Fibroblast of skin of back (primary cell): ENCODE measurements at places on chromosomes 5 and 9.

GRCh38 chr5:110053205-110053604 is 363.5 kb downstream of the MAN2A1 start:
- DNase-seq, result no peak

DNA sequence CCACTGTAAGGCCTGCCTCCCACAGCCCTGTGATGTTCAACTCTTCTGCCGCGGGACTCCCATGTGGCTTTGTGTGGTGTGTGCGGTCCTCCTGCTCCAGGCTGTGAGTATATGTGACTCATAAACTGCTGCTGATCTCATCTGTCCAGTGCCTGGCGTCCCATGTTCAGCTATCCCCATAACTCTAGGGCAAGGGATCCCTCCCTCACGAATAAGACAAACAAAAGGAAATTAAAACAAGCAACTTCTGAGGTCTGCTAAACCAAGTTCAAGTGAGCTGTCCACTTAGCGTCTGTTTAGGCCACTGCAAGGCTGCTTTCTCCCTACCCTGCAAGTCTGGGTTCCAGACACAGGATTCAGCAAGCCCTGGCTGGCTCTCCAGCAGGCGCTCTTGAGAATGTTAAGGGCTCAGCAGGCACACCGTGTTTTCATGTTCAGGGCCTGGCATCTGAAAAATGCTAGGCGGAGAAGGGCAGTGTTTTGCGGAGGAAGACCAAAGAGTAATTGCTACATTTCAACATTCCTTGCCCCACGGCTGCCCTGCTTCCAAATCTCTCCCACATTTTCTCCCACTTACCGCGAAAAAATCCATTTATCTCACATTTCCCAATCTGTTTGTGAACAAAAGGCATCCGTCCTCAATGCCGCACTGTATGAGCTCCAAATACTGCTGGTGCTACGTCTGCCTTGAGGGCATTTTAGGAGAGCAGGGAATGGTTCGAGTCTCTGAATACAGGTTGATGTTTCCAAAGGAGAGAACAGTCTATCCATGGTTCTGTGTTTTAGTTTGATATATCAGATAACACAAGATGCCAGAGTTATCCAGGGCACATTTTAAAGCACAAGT is 280.2 kb downstream of the SEMA5A start:
- DNase-seq, result peak; percentile 98

GRCh38 chr5:174223355-174223754 is 177.8 kb downstream of the NSG2 start:
- DNase-seq, result no peak

DNA sequence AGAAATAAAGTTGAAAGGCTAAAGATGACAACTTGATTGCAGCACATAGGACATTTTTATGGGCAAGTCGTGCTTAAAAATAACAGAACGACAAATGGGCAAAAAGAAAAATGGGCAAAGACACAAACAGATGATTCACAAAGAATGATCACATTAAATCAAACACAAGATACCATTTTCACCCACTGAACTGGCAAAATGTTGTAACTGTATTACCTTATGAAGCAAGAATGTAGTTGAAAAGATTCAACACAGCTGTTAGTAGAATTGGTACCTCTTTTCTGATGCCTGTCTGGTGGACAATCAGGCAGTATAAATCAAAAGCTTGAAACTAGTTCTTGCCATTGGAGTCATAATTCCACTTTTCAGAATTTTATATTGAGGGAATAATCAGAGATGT is 81.0 kb upstream of the PALM2AKAP2 start:
- DNase-seq, result no peak

GRCh38 chr5:36396640-36397039 is 94.9 kb upstream of the RANBP3L start:
- peak; percentile 24 for DNase-seq

DNA sequence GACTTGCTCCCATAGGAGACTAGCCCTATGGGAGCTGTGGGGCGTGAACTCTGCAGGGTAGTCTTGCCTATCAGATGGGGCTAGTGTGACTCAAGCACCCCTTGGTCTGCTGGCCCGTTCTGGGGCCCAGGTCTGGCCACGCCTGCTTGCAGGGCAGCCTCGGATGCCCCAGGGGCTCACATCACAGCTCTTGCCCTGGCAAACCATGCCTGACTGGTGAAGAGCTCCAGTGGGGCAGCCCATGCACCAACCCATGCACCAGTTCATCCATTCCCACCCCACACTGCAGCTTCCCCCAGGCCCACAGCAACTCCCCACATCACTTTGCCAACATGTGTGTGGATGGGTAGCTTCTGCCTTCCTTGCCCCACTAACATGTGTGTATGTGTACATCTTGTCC is 93.9 kb upstream of the PRLR start:
- DNase-seq, result no peak

DNA sequence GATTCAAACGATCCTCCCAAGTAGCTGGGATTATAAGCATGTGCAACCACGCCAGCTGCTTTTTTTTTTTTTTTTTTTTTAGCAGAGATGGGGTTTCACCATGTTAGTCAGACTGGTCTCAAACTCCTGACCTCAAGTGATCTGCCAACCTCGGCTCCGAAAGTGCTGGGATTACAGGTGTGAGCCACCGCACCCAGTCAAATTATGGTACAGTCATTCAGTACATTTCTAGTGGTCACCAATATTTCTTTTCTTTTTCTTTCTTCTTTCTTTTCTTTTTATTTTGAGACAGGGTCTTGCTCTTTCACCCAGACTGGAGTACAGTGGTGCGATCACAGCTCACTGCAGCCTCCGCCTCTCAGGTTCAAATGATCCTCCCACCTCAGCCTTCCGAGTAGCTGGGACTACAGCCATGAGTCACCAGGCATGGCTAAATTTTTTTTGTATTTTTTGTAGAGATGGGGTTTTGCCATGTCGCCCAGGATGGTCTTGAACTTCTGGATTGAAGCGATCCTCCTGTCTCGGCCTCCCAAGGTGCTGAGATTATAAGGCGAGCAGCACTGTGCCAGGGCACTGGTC is 25.4 kb upstream of the DCP2 start:
- no peak for DNase-seq

DNA sequence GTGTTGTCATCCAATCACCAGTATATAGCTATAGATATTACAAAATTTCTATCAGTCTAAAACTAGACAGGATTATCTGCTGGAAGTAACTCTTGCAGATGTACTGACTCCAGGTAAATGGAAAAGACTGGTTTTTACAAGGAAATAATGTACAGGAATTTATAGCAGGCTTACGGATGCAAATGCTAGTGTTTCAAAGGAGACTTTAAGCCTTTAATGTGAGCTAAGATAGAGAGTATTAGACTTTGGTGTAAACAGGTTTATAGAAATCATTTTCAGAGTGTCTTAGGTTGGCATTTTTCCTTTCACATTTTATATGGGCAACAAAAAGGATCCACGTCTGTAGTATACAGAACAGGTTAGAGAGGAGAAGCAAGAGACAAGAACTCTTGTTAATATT is 16.1 kb downstream of the ZNF608 start:
- no peak for DNase-seq

DNA sequence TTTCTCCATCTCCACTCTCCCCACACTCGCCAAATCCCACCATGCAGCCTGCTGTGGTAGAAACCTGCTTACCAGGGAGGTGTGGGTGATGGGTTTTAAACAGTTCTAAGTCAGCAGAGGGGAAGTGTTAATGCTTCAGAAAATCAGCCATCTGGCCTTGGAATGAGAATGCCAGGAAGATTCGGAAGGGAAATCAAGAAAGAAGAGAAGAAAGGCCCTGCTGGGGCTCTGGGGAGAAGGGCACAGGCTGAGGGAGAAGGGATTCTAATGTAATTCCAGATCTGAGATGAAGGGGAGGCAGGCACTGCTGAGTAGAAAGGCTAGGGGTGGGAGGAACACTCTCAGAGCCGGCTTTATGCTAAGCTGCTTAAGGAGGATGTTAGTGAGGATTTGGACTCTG is 434.7 kb upstream of the DMAC1 start:
- no peak for DNase-seq

DNA sequence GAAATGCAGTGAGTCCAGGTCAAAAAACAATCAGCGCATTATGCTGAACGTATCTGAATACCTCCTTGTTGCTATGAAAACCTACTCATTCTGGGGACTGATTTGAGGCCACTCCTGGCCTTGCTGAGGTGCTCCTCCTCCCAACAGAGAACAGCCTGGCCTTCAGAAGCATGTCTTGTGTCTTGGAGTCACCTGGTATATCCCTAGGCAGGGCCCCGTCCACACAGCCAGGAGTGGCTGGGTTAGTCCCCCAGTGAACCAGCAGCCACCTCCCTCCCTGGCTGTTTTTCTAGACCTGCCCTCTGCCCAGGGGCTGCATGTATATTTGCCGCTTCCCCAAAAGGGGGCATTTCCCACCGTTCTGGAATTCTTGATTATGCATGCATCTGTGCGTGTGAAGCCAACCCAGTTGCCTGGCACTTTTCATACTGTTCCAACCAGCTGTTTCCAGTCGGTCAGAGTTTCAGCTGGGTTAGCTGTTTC is 99.2 kb upstream of the SPATA31C2 start:
- no peak for DNase-seq

DNA sequence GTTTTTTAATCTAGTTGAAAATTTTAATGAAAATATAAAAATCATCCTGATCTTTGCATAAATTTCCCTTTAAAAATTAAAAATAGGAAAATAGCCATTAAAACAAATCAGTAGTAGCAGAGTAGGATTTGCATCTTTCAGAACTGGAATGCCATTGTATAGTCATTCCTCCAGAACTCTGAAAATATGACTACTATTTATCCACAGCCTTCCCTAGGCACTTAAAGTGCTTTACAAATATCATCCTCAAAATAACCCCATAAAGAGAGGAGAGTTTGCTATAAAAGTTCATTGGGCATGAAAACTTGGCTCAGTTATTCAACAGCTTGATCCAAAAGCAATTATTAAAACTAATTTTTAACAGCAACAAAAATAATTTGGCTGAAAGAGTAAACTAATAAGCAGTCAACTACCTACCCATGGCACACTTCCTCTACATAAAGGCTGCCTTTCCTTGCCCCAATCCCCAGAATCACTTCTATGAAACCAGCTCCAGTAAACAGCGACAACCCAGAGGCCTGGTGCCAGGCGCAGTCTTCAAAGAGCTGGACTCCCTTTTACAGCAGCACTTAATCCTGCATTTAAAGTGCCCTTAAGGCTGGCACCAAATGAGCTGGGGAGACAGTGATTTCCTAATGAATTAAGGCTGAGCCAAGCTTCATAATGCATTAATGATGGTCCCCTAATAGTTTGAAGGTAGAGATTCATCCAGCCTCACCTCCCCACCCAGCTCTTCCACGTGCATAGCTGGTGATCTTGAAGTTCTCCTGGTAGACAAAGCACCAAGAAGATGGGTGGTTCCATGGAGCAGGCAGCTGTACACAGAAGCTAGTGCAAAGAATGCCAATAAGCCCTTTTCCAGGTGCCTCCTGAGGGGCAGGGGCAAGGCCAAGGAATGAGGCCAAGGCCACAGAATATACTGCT is 36.1 kb downstream of the LHFPL2 start:
- no peak for DNase-seq

- DNase-seq, result peak; percentile 76
Observed at GRCh38 chr9:72586388-72587130, 65.2 kb downstream of the TMC1 start.

GRCh38 chr9:19140259-19140658 is 13.0 kb upstream of the PLIN2 start:
- DNase-seq, result no peak

DNA sequence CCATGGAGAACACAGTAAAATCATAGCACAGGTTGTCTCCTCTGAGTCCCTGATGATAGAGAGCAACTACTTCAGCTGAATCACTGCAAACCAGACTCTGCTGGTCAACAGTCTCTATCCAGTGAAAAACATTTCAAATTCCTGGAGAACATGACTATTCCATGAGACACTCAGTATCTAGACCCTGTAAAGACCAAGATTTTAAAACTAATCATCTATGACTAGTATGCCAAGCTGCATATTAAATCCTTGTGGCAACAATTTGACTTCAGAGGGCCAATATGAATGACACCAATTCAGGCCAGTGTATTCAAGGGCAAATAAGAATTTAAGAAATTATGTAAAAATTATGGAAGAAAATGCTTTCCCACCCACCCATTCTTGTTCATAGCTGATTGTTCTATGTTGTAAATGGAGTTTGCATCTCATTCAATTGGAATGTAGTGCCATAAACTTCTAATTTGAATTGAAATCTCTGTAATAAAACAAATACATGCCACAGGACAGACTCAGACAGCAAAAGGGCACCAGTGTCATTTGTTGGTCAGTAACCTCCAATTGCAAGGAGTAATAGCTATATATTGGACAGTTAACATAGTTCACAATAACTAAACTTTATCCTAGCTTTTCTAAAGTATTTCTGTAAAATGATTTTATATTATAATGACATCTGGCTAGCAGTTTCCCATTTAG is 80.1 kb upstream of the LPAR1 start:
- DNase-seq, result peak; percentile 73

DNA sequence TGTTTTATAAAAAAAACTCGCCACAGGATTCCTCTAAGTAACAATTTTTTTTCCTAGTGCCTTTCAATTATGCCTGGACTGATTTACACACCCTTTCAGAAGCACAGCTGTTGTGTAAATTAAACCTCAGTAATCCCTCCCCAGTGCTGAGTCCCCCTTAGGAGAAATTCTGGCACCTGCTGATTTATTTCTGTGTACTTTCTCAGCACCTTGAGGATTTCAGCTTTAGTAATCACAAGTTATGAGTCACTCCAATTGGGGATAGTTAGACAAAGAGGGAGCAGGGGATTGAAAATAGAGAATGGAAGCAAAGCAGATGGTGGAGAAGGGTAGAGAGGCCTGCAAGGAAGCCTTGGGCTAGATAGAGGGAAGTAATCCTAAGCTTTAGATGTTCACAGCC is 171.7 kb downstream of the TTLL11 start:
- DNase-seq, result no peak

- peak; percentile 88 for DNase-seq
Observed at GRCh38 chr5:24788829-24789514, 144.2 kb upstream of the CDH10 start.

- DNase-seq, result no peak
Observed at GRCh38 chr9:18390393-18390792, 83.6 kb upstream of the ADAMTSL1 start.

DNA sequence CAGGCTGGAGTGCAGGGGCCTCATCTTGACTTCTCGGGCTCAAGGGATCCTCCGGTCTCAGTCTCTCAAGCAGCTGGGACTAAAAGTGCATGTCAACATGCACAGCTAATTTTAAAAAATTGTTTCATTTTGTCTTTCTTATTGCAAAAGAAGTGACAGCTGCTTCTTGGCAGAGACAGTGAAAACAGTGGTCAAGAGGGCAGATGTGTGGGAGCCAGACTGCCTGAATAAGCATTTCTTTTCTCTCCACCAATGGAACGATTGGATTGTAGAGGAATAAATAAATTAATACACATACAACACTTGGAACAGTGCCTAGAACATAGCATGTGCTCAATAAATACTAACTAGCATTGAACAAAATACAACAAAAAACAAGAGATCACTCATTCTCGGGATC is 27.4 kb upstream of the KIF4B start:
- no peak for DNase-seq
